ENCODE measurements at places on chromosomes 4 and X.

DNA sequence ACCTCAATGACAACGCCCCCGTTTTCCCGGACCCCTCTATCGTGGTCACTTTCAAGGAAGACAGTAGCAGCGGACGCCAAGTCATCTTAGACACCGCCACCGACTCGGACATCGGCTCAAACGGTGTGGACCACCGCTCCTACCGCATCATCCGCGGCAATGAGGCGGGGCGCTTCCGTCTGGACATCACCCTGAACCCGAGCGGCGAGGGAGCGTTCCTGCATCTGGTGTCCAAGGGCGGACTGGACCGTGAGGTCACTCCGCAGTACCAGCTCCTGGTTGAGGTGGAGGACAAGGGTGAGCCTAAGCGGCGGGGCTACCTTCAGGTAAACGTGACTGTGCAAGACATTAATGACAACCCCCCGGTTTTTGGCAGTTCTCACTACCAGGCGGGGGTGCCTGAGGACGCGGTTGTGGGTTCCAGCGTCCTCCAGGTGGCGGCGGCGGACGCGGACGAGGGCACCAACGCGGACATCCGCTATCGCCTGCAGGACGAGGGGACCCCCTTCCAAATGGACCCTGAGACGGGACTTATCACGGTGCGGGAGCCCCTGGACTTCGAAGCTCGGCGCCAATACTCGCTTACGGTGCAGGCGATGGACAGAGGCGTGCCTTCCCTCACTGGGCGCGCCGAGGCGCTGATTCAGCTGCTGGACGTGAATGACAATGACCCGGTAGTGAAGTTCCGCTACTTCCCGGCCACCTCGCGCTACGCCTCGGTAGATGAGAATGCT is 2.2 kb downstream of the FAT4 start:
- peak; percentile 52 for DNase-seq

- peak; percentile 2 for DNase-seq
These were observed 130.1 kb downstream of the MGST2 start for GRCh38 chr4:139795527-139796314.

- DNase-seq, result no peak
These were observed 661.5 kb upstream of the FRG1 start for GRCh38 chr4:189279188-189279587.

- no peak for DNase-seq
These were observed 17.2 kb upstream of the RTL9 start for GRCh38 chrX:110341189-110342035.

DNA sequence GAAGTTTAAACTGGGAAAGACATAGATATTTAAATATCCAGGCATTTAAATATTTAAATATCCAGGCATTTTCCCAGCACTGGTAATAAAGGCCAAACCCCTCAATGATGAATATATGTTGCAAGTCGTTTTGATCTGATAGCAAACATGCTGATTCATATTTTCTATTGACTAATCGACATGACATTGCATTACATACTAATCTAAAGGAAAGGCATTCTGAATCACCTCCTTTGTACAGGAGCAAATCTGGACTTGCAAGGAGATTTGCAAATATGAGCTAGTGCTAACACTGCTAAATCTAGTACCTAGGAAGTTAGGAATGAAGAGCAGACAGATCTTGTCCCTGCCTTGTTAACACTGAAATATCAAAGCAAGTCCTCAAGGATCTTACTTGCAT is 207.3 kb downstream of the SLC7A11 start:
- no peak for DNase-seq

- DNase-seq, result no peak
These were observed 59.2 kb downstream of the NSUN7 start for GRCh38 chr4:40808926-40809457.

GRCh38 chr4:27027428-27027827 is 166.8 kb downstream of the STIM2 start:
- DNase-seq, result no peak

GRCh38 chr4:5734853-5735252 is 23.9 kb downstream of the EVC start:
- no peak for DNase-seq

DNA sequence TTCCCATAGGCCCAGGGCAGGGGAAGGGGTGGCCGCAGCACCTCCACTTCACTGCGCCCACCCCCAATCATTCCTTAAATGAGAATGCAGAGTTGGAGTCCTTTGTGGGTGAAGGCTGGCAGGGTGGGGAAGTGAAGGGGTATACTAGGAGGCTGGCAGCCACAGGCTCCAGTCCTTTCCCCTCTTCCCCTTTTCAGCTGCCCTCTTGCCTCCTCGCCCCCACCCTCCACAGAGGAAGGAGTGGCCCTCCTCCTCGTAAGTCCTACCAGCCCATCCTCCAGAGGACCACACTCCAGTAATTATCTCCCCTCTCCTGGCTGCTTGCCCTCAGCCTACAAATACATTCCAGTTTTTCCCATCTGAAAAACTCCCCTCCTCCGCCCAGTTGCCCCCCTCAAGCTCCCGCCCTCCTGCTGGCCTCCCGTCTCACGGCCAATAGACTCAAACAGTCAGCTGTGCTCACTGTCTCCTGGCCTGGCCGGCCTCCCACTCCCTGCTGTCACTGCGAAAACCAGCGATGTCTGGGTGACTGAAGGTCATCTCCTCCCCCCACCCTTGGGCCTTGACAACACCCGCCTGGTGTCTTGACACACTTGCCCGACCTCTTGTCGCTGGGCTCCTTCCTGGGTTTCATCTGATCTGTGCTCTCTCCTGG is 38.8 kb downstream of the EFNB1 start:
- DNase-seq, result no peak

DNA sequence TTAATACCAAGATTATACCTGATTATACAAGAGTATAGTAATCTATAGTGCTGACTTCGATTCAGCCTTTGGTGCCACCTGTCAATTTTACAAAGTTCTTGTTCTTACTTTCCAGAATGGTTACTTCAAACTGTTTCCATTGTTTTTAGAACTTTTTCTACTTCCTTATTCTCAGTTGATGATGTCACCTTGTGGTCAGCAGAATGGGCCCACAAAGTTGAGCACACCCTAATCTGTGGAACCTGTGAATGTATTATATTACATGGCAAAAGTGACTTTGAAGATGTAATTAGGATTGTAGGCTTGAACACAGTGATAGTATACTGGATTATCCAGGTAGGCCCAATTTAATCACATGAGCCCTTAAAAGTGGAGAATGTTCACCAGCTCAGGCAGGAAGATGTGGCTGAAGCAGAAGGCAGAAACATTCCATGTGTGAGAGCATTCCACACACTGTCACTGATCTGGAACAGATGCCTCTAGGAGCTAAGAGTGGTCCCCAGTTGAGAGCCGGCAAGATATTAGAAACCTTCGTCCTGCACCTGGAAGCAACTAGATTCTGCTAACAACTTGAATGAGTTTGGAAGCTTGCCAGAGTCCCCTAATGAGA is 6.3 kb upstream of the SGMS2 start:
- peak; percentile 75 for DNase-seq

DNA sequence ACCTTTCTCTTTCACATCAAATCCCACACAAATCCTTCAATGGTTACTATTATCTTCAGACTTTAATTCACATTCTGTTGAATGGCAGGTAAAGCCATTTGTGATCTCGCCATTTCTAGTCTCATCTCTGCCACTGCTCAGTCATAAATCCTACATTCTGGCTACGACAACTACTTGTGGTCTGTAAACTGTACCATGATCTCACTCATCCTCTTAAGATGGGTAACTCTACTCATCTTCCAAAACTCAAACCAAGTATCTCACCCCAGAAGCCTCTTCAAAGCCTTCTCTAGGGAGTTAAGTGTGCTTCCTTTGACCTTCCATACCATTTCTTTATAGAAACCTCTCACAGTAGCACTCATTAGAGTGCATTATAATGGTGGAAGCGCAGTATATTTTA is 101.8 kb downstream of the NEK1 start:
- DNase-seq, result no peak

GRCh38 chr4:187451776-187452175 is 543.8 kb upstream of the ZFP42 start:
- no peak for DNase-seq

DNA sequence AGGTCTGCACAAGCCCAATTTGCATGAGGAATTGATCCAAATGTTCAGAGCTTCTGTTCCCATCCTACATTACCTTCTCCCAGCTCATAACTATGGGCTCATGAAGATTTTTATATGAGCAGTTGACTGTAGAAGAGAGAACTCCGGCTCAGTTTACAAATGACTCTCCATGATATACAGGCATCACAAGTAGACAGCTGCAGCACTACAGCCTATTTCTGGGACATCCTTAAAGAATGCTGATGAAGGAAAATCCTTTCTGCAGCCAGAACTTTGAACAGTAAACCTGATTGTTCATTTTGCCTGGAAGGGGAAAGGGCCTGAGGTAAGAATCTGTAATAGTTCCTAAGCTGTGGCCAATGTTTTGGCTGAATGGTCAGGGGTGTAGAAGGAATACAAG is 174.1 kb upstream of the CXCL13 start:
- DNase-seq, result no peak

DNA sequence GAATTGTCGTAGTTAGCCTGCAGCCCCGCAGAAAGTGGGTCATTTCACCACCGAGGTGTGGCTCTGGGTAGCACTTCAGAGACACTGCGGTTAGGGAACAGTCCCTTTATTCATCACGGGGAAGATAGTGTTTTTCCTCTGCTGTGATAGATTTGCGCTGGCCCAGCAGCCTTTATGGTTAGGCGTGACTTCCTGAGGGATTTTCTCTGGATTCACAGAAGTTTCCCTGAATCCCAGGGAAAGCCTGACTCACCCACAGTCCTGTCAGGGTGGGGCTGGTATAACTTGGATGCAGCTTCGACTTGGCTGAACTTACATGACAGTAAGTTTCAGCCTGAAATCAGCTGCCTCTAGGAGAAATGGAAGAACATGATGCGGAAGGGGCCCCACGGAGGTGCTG is 196.3 kb upstream of the HHIP start:
- DNase-seq, result no peak

- no peak for DNase-seq
These were observed 250.8 kb downstream of the SLC39A8 start for GRCh38 chr4:102094481-102094880.

GRCh38 chr4:88910101-88910500 is 146.9 kb downstream of the FAM13A start:
- no peak for DNase-seq

DNA sequence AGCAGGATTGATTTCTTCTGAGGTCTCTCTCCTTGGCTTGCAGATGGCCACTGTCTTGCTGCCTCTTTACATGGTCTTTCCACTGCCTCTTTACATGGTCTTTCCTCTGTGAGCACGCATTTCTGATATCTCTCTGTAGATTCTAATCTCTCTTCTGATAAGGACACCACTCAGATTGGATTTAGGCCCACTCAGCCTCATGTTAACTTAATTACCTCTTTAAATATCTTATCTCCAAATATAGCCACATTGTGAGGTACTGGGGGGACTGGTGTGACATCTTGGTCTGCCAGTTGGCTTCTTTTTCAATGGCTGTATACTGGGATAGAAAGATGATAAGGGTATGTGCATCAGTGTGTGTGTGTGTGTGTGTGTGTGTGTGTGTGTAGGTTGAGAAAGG is 153.7 kb downstream of the AWAT2 start:
- DNase-seq, result peak; percentile 67

DNA sequence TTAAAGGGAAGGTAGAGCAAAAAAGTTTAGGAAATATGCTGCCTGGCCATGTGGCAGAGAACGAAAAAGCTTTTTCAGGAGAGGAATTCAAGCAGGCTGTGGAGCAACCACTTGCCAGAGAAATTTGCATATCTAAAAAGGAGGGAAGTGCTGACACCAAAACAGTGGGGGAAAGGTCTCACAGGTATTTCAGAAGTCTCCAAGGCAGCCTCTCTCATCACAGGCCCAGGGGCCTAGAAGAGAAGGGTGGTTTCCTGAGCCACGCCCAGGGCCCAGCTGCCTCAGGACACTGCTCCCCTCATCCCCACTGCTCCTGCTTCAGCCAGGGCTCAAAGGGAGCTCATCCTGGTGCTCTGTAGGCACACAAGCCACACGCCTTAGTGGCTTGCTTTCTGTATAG is 29.9 kb upstream of the STS start:
- DNase-seq, result no peak

GRCh38 chr4:24912252-24913118 is at the start of gene CCDC149:
TSS of gene CCDC149 (minus strand) at chr4:24913042. CDS start at chr4:24912864, 178 bp downstream.
- DNase-seq, result peak; percentile 94

- DNase-seq, result peak; percentile 42
These were observed 207.9 kb upstream of the FAM241A start for GRCh38 chr4:111937368-111937767.

DNA sequence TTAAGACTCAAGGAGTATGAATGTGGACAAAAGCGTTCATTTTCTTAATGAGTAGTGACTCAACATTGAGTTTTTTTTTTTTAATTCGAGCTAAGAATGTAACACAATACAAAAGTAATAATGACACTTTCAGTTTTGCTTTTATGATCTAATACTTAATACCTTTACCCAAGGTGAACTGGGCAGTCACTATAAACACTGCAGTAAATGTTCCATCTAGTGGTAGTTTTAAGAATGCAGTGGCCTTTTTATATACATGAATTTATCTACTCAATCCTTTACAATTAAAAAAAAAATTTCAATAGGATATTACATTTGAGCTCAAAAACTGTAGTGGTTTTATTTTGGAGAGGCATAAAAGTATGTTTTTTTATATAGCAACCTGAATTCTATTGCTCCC is 33.9 kb downstream of the PDK3 start:
- no peak for DNase-seq

Measured in NCI-H524 (cell line).